Activated T-helper 17 cell treated with anti-CD3 and anti-CD28 coated beads, Interleukin-2, amount 50 U/mL, for 72 hours (primary cell): ENCODE measurements at places on chromosomes 11 and 22. TPM values are rescaled to one million over a fixed set of nuclear protein-coding genes. Genes with fewer than 3 reads are reported as not detected.

Gene SYCE3
- total RNA-seq = 0.65 TPM

GRCh38 chr22:33397381-33397907 lies 339.3 kb upstream of the SYN3 start:
- no peak for ATAC-seq

Gene CHST1
- total RNA-seq = not detected

- no peak for ATAC-seq
Measured at GRCh38 chr22:46894081-46894671, 131.7 kb downstream of the TBC1D22A start.

DNA sequence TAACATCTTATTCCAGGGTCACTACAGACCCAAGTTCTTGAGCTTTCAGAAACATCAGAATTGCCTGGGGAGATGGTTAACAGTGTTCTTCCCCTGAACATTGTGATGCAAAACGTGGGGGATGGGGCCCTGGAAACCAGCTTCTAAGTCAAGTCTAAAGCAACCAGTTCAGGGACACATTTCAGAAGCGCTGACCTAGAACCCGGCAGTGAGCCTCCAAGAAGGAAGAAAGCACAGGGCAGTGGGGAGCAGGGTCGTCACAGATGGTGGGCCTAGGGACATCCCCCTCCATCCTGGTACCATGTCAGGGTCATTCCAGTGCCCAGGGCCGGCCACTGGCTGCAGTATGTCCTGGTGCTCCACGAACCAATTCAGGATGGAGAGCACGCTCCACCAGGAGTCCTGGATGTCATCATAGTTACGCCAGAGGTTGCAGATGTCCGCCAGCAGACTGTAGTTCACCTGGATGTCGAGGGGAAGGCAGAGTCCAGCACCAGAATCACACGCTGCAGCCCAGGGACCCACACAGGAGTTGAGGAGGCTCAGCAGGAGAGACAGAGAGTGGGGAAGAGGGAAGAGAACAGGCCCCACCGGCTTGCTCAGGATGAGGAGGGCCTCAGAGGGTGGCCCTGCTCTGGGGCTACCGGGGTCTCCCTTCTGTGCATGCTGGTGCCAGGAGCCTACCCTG lies 5.0 kb downstream of the NAGA start:
- ATAC-seq = no peak

Gene GRM5
- not detected for total RNA-seq

Gene RAB30
- total RNA-seq = 7.0 TPM

GRCh38 chr22:20312396-20313191 lies 7.3 kb downstream of the DGCR6L start:
- no peak for ATAC-seq

GRCh38 chr11:17460406-17460805 lies 16.2 kb downstream of the ABCC8 start:
- no peak for ATAC-seq
